Stimulated activated CD8-positive, alpha-beta memory T cell treated with anti-CD3 and anti-CD28 coated beads, Interleukin-7, amount 100 ng/mL, for 4 hours (primary cell): ENCODE measurements at places on chromosomes 1 and 21.

DNA sequence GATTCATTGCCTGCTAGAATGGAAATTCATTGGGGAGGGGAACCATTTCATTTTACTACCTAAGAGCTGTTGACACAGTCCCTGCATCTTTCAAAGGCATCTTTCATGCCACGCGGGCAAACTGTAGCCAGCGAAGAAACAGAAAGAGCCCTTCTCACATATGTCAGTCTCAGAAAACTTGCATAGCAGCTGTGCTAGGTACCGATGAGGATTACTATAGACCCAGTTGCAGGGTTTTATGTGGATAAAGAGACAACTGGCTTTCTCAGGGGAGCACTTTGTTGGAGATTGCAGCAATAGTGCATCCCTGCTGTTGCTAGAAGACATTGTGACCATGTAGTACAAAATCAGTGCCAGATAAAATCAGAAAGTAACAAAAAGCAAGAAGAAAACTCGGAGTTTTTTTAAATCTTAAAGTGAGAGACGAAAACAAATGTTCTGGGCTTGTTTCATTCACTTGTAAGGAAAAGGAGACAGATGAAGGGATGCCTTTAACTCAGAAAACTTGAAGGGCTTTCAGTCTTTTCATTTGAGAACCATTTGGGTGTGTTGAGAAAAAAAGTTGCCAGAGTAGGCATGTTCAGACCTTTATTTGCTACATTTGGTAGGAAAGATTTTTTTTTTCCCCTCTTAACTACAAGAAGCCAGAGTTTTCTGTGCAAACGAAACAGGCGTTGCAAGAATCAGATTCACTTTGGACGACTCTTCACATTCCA, 804.1 kb downstream of the USP25 start:
- no peak for DNase-seq

- no peak for DNase-seq
These were observed 343.8 kb downstream of the KCNH1 start for GRCh38 chr1:210790196-210790595.

- DNase-seq = no peak
These were observed 55.5 kb upstream of the TRAPPC10 start for GRCh38 chr21:43956670-43957035.

GRCh38 chr1:91621907-91622306, 121.3 kb downstream of the CDC7 start:
- DNase-seq = no peak

DNA sequence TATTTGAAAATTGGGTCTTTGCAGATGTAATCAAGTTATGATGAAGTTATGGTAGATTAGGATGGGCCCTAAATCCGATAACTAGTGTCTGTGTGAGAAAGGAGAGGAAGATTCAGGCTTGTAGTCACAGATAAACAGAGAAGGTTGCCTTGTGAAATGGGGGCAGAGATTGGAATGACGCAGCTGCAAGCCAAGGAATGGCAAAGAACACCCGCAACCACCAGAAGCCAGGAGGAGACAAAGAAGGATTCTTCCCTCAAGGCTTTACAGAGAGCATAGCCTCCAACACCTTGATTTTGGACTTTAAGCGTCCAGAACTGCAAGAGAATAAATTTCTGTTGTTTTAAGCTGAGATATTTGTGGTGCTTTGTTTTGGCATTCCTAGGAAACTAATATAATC, 35.4 kb upstream of the COL24A1 start:
- DNase-seq = no peak

DNA sequence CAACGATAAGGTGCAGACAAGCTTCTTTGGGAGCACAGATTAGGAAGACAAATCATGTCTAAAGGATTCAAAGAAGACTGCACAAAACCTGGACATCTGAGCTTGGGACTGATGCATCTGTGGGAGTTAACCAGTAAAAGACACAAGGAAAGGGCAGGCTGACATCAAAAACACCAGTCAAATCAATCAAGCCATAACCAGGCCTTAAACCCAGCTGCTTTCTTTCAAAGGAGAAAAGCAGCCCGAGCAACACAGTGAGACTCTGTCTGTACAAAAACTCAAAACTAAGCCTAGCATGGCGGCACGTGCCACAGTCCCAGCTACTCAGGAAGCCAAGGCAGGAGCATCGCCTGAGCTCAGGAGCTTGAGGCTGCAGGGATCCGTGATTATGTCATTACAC, 411.6 kb downstream of the SMYD3 start:
- DNase-seq = no peak

- DNase-seq = no peak
These were observed 324.9 kb upstream of the ST6GALNAC5 start for GRCh38 chr1:76542359-76542758.

DNA sequence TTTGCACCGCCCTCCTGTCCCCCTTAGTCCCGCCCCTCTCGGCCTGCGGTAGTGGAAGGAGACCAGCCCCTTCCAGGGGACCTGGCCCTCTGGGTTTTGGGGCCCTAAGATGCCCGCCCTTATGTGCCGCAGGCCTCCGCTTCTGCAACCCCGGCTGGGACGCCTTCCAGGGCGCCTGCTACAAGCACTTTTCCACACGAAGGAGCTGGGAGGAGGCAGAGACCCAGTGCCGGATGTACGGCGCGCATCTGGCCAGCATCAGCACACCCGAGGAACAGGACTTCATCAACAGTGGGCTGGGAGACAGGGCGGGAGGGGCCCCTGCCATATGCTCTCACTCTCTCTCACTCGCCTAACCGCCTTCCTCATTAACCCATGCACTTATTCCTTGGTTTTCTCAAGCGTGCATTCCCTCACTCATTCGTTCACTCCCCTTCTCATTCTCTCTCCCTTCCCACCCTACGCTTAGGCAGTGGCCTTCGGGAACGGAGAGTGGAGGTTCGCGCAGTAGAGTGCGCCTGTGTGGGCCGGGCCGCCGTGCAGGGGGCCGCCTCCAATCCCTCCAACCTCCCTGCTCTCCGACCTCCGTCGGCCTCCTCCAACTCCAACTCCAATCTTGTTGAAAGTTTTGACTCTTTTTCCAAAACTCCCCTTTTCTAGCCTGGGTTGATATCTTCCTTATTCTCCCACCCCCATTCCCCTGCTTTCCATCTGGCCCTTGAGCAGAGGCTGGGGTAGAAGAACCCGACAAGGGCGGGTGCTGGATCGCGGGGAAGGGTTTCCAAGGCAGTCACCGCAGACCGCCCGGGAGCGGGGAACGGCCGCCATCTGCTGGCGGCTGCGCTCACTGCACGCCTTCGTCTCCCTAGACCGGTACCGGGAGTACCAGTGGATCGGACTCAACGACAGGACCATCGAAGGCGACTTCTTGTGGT, 15.2 kb downstream of the BCAN start:
- peak; percentile 33 for DNase-seq

DNA sequence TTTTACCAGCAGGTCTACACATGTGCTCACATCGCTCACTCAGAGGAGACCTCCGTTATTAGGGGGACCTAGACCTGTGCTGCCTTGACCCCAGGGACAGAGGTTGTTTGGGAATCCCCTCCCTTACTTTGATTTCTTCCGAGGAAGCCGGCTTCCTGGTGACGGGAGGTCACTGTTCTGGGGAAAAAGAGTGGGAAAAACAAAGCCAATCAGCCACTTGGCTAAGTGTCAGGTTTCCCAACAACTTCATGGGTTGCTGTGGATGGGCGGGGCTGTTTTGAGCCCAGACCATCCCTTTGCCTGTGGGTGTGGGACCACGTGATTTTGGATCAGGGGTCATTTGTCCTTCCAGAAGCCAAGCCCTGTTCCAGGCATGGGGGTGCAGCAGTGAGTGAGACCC, 7.1 kb upstream of the KCNAB2 start:
- no peak for DNase-seq

GRCh38 chr21:45269861-45270260, 17.8 kb downstream of the POFUT2 start:
- no peak for DNase-seq

- DNase-seq = no peak
These were observed 98.3 kb downstream of the LYPLAL1 start for GRCh38 chr1:219271818-219272535.

GRCh38 chr1:82555501-82555900, 754.8 kb downstream of the ADGRL2 start:
- no peak for DNase-seq

GRCh38 chr1:247121382-247121781, 17.2 kb upstream of the ZNF669 start:
- no peak for DNase-seq
